ENCODE measurements at places on chromosomes 4 and X. TPM values are rescaled to one million over a fixed set of nuclear protein-coding genes. Genes with fewer than 3 reads are reported as not detected.
A peak's percentile ranks its signal among the peaks of the same experiment; 100 is the strongest.

The XPNPEP2 gene
- total RNA-seq = 0.65 TPM

- H3K4me1 ChIP-seq = no peaks in the 10 kb centered on the region
- no peak for DNase-seq
- H3K27ac ChIP-seq = no peak overlapping the region
Measured at GRCh38 chrX:54695816-54696487, 102.1 kb downstream of the ITIH6 start.

- DNase-seq = no peak
- no peaks in the 10 kb centered on the region for H3K4me1 ChIP-seq
- H3K27me3 ChIP-seq = no peaks in the 10 kb centered on the region
- no peak overlapping the region for H3K4me3 ChIP-seq
- H3K27ac ChIP-seq = no peak overlapping the region
- no peaks in the 10 kb centered on the region for H3K36me3 ChIP-seq
Measured at GRCh38 chr4:54855191-54855854, 197.6 kb downstream of the KIT start.

DNA sequence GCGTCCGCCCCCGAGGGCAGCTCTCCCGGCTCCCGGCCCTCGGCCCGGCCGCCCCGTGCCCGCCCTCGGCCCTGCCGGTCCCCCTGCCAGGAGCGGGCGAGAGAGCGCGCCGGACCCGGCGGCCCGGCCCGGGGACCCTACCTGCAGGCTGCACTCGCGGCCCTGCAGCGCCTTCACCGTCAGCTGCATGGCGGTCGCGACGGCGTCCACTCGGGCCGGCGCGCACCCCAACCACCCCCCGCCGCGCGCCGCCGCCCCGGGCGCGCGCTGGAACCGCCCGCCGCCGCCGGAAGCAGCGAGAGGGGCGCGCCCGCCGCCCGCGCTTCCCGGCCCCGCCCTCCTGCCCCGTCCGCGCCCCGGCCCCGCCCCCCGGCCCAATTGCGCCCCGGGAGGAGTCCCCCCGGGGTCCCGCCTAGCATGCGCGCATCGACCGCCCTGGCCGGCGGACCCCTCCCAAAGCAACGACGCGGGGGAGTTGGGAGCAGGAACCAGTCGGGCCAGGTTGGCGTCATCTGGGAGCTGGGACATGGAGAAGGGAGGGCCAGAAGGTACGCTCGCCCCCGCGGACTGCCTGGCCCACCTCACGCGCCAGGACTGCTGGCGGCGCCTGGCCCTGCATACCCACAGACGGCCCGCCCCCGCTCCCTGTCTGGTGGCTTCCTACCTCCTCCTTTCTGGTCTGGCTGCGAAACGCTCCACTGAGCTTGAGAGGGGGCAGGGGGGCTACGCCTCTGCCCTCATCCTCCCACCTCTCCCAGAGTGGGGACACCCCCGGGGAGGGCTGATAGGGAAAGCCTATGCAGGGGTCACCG lies at the start of gene UBL4A:
Gene UBL4A, minus strand, starts transcription at position 220 of the 812 bp plus-strand sequence. Its CDS starts 31 bp downstream, at position 189.
- peak within 1 kb of the TSS; percentile 78 for H3K4me3 ChIP-seq
- DNase-seq = peak; percentile 79
- no peaks in the 10 kb centered on the region for H3K27me3 ChIP-seq
- peaks cover 6% of the 10 kb centered on the region for H3K36me3 ChIP-seq

DNA sequence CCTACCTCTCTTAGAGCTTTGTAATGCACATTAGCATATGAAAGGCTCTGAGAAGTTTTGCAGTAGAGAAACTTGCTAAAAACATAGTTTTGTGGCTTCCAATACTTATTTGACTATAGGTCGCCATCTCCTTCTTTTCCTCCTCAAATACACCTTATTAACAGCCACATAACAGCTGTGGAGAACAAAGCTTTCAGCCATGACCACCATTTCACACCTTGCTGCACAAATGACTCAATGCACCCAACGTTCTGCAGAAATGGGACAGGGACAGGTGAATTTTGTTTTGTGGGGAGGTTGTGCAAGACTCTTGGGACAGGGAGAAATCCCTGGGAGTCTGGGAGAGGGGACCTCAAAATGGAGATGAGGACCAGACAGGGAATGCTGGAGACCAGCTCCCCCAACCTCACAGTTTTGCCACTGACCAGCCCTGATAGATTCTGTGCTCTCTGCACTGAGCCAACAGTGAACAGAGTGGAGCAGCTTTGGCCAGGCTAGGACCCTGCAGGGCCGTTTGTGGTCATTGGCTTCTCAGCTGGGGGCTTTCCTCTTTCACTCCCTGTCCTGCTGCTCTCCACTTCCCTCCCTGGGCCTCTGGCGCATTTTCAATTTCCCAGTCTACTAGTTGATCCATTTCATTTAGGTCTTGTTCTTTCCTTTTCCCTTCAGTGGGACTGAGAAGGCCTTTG lies 16.6 kb downstream of the FRMPD3 start:
- no peak overlapping the region for H3K4me3 ChIP-seq
- no peak for DNase-seq
- H3K36me3 ChIP-seq = no peaks in the 10 kb centered on the region

The SEPTIN6 gene
- 257 TPM for total RNA-seq

GRCh38 chr4:68401231-68401630 lies 46.0 kb upstream of the TMPRSS11E start:
- H3K27me3 ChIP-seq = peaks cover 1% of the 10 kb centered on the region
- no peak for DNase-seq
- H3K27ac ChIP-seq = no peak overlapping the region
- no peaks in the 10 kb centered on the region for H3K4me1 ChIP-seq
- no peak overlapping the region for H3K4me3 ChIP-seq

DNA sequence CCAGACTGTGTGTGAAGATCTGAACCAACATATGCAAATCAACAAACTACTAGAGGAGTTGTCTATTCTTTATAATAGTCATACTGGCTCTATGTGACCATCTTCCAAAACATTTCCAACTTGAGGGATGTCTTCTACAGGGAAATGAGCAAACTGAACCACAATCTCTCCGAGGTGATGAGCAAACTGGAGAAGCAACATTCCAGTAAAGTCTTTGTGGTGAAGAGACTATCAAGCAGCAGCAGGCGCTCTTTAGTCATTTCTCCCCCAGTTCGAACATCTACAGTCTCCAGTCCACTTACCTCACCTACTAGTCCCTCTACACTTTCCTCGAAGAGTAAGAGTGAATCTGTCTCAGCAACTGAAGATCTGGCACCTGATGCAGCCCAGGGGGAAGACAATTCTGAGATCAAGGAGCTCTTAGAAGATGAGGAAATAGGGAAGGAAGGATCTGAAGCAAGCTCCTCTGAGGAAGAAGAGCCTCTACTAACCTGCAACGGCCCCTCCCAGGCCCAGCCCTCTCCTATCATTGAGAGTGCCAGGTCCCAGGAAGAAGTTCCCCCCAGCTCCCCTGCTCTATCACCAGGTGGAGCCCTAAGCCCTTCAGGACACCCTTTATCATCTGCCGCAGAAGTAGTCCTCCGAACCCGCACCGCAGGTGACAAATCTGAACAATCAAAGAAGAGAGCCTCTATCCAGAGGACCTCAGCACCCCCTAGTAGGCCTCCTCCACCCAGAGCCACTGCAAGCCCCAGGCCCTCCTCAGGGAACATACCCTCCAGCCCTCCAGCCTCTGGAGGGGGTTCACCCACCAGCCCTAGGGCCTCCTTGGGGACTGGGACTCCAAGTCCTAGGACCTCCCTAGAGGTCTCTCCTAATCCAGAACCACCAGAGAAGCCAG lies 98.1 kb downstream of the HNRNPD start:
- DNase-seq = no peak
- H3K4me1 ChIP-seq = peaks cover 7% of the 10 kb centered on the region
- peaks cover 1% of the 10 kb centered on the region for H3K36me3 ChIP-seq
- H3K27ac ChIP-seq = no peak overlapping the region

The USP9X gene
- 65.7 TPM for total RNA-seq

GRCh38 chr4:158787709-158788475 lies 19.1 kb downstream of the FNIP2 start:
- DNase-seq = no peak
- no peaks in the 10 kb centered on the region for H3K27me3 ChIP-seq
- no peaks in the 10 kb centered on the region for H3K36me3 ChIP-seq
- H3K4me1 ChIP-seq = peaks cover 13% of the 10 kb centered on the region
- H3K4me3 ChIP-seq = no peak overlapping the region
- no peak overlapping the region for H3K27ac ChIP-seq

DNA sequence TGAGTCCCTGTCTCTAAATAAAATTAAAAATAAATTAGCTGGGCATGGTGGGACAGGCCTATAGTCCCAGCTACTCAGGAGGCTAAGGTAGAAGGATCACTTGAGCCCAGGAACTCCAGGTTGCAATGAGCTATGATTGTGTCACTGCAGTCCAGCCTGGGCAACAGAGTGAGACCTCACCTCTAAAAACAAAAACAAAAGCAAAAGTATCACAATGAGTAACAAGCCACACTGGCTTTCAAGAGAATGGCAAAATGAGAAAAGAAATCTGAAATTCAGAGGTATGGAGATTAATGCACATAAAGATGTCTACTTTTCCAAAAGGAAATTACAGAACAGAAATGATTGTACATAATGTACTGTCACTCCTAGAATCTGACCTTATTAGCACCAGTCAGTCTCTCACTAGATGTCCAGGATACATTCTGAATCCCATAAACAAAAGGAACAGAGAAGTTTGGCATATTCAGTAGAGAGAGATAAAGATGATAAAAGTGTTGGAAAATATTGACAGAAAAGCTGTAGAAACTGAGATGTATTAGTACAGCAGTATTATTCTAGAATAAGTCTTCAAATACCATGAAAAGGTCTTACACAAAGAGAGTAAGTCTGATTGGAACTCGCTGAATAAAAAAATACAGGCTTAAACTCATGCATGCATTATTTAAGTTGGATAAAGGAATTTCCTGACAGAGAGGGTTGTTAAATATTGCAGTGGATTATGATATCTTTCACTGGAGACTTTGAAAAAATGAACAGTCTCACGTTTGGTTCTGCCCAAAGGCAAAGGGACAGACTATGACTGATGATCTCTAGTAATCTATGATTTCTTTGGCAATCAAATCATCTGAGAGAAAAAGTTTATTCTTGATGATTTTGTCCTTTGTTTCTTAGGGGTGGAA lies 102.5 kb downstream of the SH3RF1 start:
- H3K27ac ChIP-seq = no peak overlapping the region
- peaks cover 15% of the 10 kb centered on the region for H3K27me3 ChIP-seq
- H3K4me3 ChIP-seq = no peak overlapping the region
- DNase-seq = no peak

DNA sequence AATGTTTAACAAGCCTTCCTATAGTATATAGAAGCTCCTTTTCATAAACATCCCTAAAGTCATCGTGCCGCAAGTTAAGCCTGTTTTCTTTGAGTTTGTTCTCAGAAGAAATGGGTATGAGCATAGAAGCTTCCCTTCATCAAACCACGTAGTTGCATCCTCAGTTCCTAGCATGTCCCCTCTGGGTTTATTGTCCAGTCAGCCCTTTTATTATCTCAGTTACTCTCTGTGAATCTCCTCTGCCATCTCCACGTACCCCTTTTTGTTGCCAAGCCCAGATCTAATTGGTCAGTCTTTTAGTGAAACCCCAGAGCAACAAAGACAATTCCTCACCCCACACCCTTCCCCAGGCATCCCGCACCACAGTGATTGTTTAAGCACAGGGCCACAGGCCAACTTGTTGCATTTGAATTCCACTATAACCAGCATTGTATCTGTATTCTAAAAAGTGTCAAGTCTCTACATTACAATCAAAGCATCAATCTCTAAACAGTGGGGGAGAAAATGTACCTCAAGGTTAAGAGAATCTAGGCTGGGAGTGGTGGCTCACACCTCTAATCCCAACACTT lies 12.4 kb upstream of the TRIM2 start:
- no peak for DNase-seq
- peaks cover 10% of the 10 kb centered on the region for H3K27me3 ChIP-seq
- no peak overlapping the region for H3K27ac ChIP-seq
- H3K4me1 ChIP-seq = no peaks in the 10 kb centered on the region
- no peaks in the 10 kb centered on the region for H3K36me3 ChIP-seq
- H3K4me3 ChIP-seq = no peak overlapping the region

GRCh38 chrX:29662759-29663503 lies 552.4 kb upstream of the MAGEB2 start:
- no peaks in the 10 kb centered on the region for H3K4me1 ChIP-seq
- H3K4me3 ChIP-seq = no peak overlapping the region

The ATP1B4 gene
- total RNA-seq = not detected

GRCh38 chr4:1393866-1394265 lies 12.4 kb downstream of the NKX1-1 start:
- H3K4me1 ChIP-seq = no peaks in the 10 kb centered on the region
- no peak overlapping the region for H3K27ac ChIP-seq
- peaks cover 14% of the 10 kb centered on the region for H3K36me3 ChIP-seq
- H3K27me3 ChIP-seq = no peaks in the 10 kb centered on the region
- peak; percentile 20 for DNase-seq

- H3K27me3 ChIP-seq = peaks cover 20% of the 10 kb centered on the region
- H3K4me1 ChIP-seq = peaks cover 27% of the 10 kb centered on the region
- H3K4me3 ChIP-seq = peak overlapping the region; percentile 87
- peak overlapping the region; percentile 75 for H3K27ac ChIP-seq
- DNase-seq = peak; percentile 81
Measured at GRCh38 chr4:184825141-184825895, 450 bp downstream of the ACSL1 start.

The HPSE gene
- total RNA-seq = 16.5 TPM

The PRICKLE3 gene
- 16.1 TPM for total RNA-seq

GRCh38 chrX:20362268-20363267 lies 95.9 kb upstream of the RPS6KA3 start:
- H3K4me3 ChIP-seq = no peak overlapping the region
- H3K27ac ChIP-seq = no peak overlapping the region
- no peak for DNase-seq

The CT45A1 gene
- not detected for total RNA-seq

The JCHAIN gene
- 0.60 TPM for total RNA-seq

GRCh38 chrX:153601511-153602110 lies 2.7 kb upstream of the CCNQ start:
- H3K4me3 ChIP-seq = no peak overlapping the region
- H3K27me3 ChIP-seq = no peaks in the 10 kb centered on the region
- no peaks in the 10 kb centered on the region for H3K36me3 ChIP-seq
- DNase-seq = no peak
- H3K4me1 ChIP-seq = peaks cover 18% of the 10 kb centered on the region

The MAGEA4 gene
- not detected for total RNA-seq

GRCh38 chrX:107766470-107767150 lies 9.0 kb downstream of the TSC22D3 start:
- H3K27ac ChIP-seq = no peak overlapping the region
- H3K4me3 ChIP-seq = no peak overlapping the region
- no peak for DNase-seq
- peaks cover 9% of the 10 kb centered on the region for H3K4me1 ChIP-seq
- H3K36me3 ChIP-seq = no peaks in the 10 kb centered on the region
- H3K27me3 ChIP-seq = no peaks in the 10 kb centered on the region

GRCh38 chr4:127400731-127401346 lies 231.9 kb upstream of the INTU start:
- H3K4me3 ChIP-seq = no peak overlapping the region
- no peaks in the 10 kb centered on the region for H3K36me3 ChIP-seq
- no peaks in the 10 kb centered on the region for H3K27me3 ChIP-seq
- no peak overlapping the region for H3K27ac ChIP-seq
- no peaks in the 10 kb centered on the region for H3K4me1 ChIP-seq
- DNase-seq = peak; percentile 31

GRCh38 chrX:9048801-9049200 lies 14.9 kb upstream of the FAM9B start:
- peaks cover 2% of the 10 kb centered on the region for H3K27me3 ChIP-seq
- no peak for DNase-seq
- no peaks in the 10 kb centered on the region for H3K4me1 ChIP-seq
- H3K36me3 ChIP-seq = no peaks in the 10 kb centered on the region
- no peak overlapping the region for H3K4me3 ChIP-seq
- no peak overlapping the region for H3K27ac ChIP-seq

The TASL gene
- 2.6 TPM for total RNA-seq

- no peak overlapping the region for H3K4me3 ChIP-seq
- DNase-seq = no peak
- no peaks in the 10 kb centered on the region for H3K36me3 ChIP-seq
Measured at GRCh38 chr4:165580351-165580905, 201.6 kb downstream of the CPE start.

The SPP1 gene
- total RNA-seq = 19.4 TPM

- H3K4me3 ChIP-seq = no peak overlapping the region
- H3K4me1 ChIP-seq = no peaks in the 10 kb centered on the region
- H3K36me3 ChIP-seq = no peaks in the 10 kb centered on the region
- H3K27me3 ChIP-seq = no peaks in the 10 kb centered on the region
Measured at GRCh38 chrX:57380026-57380796, 93.7 kb downstream of the FAAH2 start.

Measured in activated naive CD8-positive, alpha-beta T cell treated with anti-CD3 and anti-CD28 coated beads, Interleukin-2, amount 10 ng/mL, durations not matched to agents 7 days and 5 days (primary cell).